ENCODE measurements at places on chromosomes 2 and 18. TPM values are rescaled to one million over a fixed set of nuclear protein-coding genes. Genes with fewer than 3 reads are reported as not detected.
A peak's percentile ranks its signal among the peaks of the same experiment; 100 is the strongest.

Gene ALPP
- polyA plus RNA-seq: 0.03 TPM

DNA sequence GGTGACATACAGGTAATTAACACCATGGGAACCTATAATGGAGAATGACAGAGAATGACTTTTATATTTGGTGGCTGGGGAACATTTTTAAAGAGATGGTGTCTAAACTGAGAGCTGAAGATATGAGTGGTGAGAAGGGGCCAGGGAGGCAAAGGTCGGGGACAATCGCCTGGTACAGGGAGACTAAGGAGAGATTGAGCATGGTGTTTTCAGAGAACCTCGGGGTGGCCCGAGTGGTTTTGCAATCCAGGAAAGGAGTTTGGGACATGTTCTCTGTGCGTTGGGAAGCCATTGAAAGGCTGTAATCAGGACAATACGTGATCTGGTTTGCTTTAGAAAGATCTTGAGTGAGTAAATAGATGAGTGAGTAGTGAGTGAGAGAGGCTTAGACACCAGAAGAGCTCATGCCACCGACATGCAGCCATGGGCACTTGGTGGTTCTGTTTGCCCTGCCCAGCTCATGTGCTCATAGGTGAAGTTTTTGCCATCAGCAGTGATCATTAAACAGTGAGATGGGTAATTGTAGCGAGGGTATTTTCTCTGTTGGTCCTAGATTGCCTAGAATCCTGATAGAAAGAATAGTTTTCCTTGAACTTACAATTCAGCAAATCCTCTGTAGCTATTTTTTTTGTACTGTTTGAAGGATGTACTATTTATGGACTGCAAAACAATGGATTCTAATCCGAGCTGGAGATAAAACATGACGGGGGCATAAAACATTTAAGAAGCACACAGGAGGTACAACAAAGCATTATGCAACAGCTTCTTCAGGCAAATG is 114.7 kb downstream of the SH3RF3 start:
- no peak for DNase-seq

DNA sequence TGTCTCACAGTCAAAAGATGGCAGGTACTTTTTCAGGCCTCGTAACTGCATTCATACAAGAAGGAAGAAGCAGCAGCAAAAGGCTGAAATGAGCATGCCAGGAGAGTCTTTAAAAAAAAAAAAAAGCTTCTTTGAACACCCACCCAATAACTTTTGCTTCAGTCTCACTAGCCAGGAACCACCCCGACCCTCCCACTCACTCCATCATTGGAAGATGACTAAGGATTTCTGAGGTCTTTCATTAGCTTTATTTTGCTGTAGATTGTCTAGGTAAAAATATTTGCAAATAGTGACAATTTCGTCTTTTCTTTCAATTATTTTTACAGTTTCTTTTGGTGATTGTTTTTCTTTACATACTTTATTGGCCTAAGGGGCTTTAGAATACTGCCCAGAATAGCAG is 37.9 kb downstream of the RBBP8 start:
- peak; percentile 62 for DNase-seq

- DNase-seq: no peak
Observed at GRCh38 chr2:240348522-240348921, 86.9 kb upstream of the GPC1 start.
